ENCODE measurements at places on chromosomes 7 and 10.

GRCh38 chr10:119304541-119304940, 97.2 kb downstream of the GRK5 start:
- no peak for DNase-seq

DNA sequence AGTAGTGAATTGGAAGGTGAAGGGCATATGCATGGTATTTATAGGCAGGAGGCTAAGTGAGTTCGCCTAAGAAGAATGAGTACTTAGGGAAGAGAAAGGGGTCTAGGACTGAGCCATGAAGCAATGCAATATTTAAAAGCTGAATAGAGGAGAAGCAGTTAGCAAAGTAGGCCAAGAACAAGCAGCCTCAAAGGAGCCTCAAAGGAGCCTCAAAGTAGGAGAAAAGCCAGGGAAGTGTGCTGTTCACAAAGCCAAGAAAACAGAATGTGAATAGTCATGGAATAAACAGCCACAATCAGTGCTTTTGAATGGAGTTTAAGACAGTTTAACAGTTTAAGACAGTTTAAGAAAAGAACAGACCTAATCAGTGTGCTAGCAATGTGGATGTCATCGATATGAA, 762.0 kb downstream of the SORCS1 start:
- DNase-seq = no peak

DNA sequence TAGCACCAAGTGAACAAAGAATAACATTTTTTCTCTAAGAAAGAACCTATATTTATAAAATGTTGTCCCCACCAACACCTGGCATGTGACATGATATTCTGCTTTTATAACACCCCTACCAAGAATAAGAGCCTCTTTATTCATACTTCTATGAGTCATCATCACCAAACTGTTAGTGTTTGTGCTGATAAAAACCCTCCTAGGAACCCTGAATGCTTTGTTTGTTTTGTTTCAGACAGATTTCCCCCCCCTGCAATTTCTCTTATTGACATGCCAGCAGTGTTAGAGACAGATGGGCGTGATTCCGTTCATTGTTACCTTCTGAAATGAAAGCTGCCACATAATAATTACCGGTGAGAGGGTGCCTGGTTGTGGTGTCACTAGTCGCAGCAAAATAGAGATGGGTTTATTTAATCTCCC, 651.1 kb downstream of the SORCS1 start:
- no peak for DNase-seq

DNA sequence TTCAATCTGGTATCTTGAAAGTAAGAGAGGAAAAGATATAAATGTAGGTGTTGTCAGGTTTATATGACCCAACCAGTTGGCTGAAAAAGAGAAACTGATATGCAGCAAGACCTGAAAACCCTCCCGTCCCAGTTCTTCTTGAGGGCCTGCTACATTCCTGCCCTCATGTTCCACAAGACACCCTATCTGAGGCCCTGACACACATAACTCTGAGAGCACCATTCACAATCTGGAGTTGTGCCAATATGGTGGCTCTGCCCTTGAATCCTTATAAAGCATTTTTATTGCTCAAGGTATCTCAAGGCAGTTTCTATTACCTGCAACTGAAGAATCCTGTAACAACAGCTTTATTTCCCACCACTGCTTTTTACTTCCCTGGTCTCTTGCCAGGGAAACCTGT, 17.0 kb downstream of the XPNPEP1 start:
- DNase-seq = no peak

- no peak for DNase-seq
These were observed 65.3 kb downstream of the EBF3 start for GRCh38 chr10:129898706-129899268.

GRCh38 chr10:79047875-79048638, 20.7 kb upstream of the ZMIZ1 start:
- peak; percentile 65 for DNase-seq

- no peak for DNase-seq
These were observed 261.6 kb downstream of the WDR11 start for GRCh38 chr10:121112579-121113384.

DNA sequence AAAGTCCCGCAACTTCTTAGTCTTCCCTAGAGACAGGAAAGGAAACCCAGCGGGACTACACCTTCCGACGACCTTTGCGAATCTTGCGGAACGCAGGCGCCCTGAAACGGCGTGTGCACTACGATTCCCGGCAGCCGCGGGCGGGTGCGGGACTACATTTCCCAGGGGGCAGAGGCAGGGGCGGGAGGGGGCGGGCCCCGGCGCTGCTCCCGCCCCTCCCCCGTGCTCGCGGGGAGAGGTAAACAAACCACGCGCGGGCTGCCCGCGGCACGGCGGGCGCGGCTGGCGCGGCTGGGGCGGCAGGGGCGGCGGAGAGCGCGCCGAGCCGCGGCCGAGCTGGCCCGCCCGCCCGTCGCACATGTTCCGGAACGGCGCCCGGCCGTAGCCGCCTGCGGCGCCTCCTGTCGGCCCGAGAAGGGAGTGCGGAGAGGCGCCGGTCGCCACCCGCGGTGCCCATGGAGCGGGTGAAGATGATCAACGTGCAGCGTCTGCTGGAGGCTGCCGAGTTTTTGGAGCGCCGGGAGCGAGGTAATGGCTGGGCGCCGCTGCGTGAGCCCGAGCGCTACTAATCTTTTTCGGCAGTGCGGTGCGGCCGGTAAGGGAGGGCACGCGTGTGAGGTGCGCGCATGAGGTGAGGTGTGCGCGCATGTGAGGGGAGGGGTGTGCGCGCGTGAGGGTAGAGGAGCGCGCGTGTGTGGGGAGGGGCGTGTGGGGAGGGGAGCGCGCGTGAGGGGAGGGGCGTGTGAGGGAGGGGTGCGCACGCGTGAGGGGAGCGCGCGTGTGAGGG, 18.5 kb downstream of the MXI1 start:
- DNase-seq = peak; percentile 92

GRCh38 chr10:112842832-112843360, 107.2 kb upstream of the TCF7L2 start:
- DNase-seq = no peak

DNA sequence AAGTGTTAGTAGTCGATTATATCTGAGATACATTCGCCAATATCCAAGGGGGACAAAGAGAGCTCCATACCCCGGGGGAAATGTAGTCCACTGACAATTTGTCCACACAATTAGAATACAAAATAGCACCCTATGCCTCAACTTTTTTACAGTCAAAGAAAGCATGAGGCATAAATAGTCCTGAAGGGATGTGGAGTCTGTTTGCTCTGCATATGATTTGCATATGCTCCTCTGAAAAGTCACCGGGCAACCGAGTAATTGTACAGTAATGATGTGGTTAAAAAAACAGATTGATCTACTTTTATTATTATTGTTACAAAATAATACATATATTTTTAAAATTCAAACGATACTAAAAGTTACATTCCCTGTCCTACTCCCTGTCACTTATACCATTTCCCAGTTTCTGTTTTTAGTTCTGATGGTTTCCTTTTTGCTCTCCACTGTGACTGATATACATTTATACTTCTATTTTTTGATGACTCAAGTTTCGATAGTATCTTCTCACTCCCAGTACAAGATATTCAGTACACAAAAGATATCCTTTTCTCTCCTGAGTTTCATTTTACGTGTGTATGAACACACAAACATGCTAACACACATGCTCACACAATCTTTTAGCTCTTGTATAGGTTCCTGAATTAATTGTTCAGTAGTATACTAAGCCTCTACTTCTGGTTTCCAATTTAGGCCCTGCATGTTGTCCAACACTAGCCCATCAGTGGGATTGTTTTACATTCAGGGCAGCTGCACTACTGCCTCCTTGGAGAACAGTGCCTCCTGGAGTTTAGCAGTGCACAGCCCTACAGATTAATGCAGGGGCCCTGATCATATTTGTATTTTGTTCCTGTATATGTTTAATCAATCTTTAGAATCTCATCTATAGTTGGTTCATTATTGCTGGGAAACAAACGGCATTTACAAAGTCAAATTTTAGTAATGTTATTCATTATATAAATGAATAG, 130.9 kb downstream of the TES start:
- DNase-seq = no peak

- DNase-seq = no peak
These were observed 27.2 kb downstream of the PWWP2B start for GRCh38 chr10:132423966-132424861.

DNA sequence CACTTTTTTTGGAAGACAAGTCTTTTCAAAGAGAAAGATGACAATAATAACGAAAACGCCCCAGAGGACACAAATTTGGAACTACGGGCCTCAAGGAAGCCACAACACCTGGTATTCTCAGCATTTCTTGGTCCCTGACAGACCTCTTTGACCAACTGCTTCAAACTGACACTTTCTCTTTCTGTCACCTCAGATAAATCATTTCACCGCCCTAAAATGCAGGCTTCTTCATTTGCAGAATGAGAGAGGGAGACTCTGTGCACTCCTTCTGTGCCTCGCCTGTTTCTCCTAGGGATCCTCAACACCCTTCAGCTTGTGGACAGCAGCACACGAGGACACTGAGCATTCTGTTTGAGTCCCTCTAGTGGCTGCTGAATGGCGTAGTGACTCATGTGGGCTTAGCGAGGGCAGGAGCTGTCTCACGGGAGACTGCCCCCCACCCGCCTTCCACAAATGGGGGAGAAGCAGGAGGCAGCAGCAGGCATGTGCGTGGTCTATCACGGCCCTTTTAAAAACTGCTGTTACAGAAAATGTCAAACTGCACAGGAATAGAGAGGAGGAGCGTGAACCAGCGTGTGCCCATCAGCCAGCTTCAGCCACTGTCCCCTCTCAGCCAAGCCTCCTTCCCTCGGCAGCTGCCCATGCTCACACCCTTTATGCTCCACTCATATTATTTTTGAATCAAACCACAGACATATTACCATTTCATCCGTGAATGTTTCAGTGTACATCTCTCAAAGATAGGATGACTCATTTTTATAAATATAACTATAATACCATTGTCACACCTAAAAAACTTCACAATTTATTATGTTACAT, 41.4 kb downstream of the GSDME start:
- DNase-seq = peak; percentile 2

DNA sequence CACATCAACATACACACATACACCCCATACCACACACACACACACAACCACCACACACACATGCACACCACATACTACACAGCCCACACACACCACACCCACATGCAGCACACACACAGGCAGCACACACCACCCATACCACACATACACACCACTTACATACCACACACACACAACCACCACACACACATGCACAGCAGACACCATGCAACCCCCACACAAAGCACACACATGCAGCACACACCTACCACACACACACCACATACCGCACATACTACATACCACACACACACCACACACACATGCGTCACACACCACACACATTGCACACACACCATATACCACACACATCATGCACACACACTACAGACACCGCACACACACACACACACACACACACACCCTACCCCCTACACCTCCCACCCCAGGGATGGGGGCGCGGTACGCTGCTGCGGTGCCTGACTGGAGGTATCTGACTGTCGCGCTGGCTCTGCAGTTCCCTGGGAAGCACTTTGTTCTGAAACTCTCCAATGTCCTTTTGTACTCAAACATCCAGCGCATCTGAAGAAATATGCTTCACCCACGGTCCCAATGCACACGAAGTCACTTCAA, 5.4 kb upstream of the TRPV6 start:
- no peak for DNase-seq

- peak; percentile 21 for DNase-seq
These were observed 254.9 kb downstream of the KIAA1217 start for GRCh38 chr10:24463611-24464426.

- DNase-seq = no peak
These were observed 193.2 kb downstream of the CYP26A1 start for GRCh38 chr10:93266858-93267257.

- no peak for DNase-seq
These were observed 5.5 kb downstream of the VSTM4 start for GRCh38 chr10:49109669-49110340.

DNA sequence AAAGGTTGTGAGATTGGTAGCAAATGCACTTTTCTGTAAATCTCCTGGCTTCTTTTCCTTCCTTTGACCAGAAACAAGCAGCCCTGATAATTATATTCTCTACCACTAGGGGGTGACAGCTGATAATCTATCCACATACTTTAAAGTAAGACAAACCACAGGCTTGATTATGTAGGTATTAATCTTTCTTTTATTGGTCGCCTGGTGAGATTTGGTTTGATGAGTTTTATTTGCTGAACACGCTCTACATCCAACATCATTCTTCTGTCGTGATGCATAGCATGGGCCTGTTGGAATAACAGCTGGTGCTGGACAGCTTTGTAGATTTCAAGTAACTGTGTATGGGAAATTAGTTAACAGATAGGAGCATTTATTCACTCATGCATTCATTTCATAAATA, 63.5 kb downstream of the ZNF365 start:
- peak; percentile 69 for DNase-seq

DNA sequence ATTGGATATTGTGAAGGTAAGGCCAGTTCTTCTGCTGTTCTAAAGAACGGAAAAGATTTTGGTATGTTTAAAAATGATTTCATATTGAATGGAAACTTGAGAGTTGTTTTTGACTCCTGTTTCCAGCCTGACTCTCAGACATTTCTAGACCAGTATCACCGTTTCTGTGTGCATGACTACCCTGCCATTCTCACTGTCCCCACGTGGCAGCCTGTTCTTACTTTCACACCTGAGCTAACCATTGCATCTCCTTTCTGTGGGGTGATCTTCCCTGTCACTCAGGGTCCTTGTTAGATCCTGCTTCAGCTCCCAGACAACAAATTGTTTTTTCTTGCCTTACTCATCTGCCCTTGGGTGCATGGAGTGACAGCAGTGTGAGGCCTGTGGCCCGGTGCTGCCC, 38.9 kb downstream of the GLRX3 start:
- DNase-seq = no peak

DNA sequence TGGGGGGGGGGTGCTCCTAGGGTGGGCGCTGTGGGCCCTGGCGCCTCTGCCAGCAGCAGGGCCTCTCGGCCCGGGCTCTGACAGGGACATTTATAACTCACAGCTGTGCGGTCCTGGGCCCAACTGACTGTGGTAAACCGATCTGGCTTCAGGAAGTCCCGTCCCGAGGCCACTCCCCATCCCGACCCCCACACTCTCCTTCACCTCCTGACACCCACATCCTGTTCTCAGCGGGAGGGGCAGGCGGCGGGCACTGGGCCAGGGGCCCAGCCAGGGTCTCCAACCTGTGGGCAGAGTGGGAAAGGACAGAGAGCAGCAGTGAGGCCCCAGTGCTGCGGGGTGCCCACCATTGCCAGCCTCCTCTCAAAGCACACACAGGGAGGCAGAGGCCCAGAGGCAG, 69.1 kb downstream of the ZMIZ1 start:
- peak; percentile 49 for DNase-seq

DNA sequence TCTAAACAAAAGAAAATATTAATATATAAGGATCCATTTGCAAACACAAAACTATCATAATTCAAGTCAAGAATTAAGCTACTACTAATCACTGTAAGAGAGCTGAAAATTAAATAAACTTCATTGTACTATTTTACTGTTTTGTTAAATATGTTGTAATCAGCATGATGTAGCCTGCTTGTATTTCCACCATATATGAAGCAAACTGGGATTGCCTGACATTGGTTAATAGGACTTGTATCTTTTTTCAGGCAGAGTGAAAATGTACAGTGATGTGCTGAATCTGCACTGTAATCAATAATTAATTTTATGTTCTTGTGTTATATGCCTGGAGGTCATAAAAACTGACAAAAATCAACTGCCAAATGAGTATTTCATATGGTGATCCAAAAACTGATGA, 25.4 kb downstream of the TRDMT1 start:
- no peak for DNase-seq

GRCh38 chr10:63099734-63100133, 33.4 kb upstream of the NRBF2 start:
- DNase-seq = no peak
